ENCODE measurements at places on chromosomes 6 and 20. TPM values are rescaled to one million over a fixed set of nuclear protein-coding genes. Genes with fewer than 3 reads are reported as not detected.

The DNMT3B gene
- 2.1 TPM for total RNA-seq

The TFAP2D gene
- total RNA-seq, result not detected

The WFDC12 gene
- not detected for total RNA-seq

The SCRT2 gene
- total RNA-seq, result not detected

The DACT2 gene
- 2.6 TPM for total RNA-seq

The PDYN gene
- total RNA-seq, result not detected

The CST1 gene
- total RNA-seq, result not detected

The DEFB132 gene
- total RNA-seq, result not detected

The SCAF8 gene
- total RNA-seq, result 52.7 TPM

The NRSN1 gene
- not detected for total RNA-seq

The OLIG3 gene
- not detected for total RNA-seq

The IMPG1 gene
- 0.52 TPM for total RNA-seq

The SPDEF gene
- total RNA-seq, result not detected

The RNF182 gene
- under 0.01 TPM for total RNA-seq

The PPP1R16B gene
- total RNA-seq, result 4.2 TPM

The TRAPPC3L gene
- 0.52 TPM for total RNA-seq

The OR2H1 gene
- total RNA-seq, result not detected

The HLA-DQB1 gene
- total RNA-seq, result 7.8 TPM

The SLC26A8 gene
- total RNA-seq, result under 0.01 TPM

The RBM24 gene
- total RNA-seq, result 116 TPM

The PNLDC1 gene
- not detected for total RNA-seq

The C4A gene
- total RNA-seq, result 14.1 TPM

The SLCO4A1 gene
- total RNA-seq, result not detected

The COX4I2 gene
- total RNA-seq, result 16.2 TPM

The FOXC1 gene
- total RNA-seq, result 1.6 TPM

The KIF6 gene
- total RNA-seq, result 1.0 TPM

The LAMP5 gene
- total RNA-seq, result 1.6 TPM

The MUC21 gene
- total RNA-seq, result not detected

The TTK gene
- total RNA-seq, result 4.2 TPM

The LRP11 gene
- 15.7 TPM for total RNA-seq

The DCBLD1 gene
- total RNA-seq, result 12.0 TPM

The TGM2 gene
- 7.3 TPM for total RNA-seq

The LY6G6D gene
- total RNA-seq, result not detected

Data from skeletal muscle tissue (tissue), 5 donors.